ENCODE measurements at places on chromosomes 11 and 22.

GRCh38 chr11:93783362-93783761 lies 720 bp upstream of the MED17 start:
- DNase-seq = no peak

GRCh38 chr11:97943493-97943892 lies 1077.3 kb upstream of the CNTN5 start:
- no peak for DNase-seq

DNA sequence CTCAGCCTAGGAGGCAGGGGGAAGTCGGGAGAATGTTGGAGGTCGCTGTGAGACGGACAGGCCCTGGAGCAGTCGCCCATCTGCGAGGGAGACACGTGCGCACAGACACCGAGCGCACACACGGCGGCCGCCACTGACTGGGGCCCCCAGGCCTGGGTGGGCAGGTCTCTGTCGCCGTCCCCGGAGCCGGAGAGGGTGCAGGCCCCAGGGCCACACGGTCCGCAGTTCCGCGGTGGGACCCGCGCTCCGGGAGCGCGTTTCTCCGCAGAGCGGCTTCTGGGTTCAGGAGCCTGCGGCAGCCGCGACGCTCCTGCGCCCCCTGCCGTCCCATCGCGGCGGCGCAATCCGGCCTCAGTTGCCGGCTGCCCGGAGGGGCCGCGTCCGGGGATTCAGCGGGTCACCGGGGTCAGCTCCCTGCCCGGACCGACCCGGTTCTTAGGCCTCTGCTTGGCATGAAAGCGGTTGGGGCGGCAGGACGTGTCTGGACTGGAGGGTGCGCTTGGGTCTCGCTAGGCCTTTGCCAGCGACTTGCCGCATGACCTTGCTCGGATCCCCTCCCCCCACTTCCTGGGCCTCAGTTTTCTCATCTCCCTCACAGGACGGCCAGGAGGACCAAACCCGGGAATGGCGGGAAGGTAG lies 31.2 kb downstream of the PDE2A start:
- DNase-seq = peak; percentile 30

GRCh38 chr22:46637711-46638600 lies 17.8 kb downstream of the GRAMD4 start:
- no peak for DNase-seq

GRCh38 chr11:108734956-108735559 lies 70.2 kb downstream of the DDX10 start:
- DNase-seq = no peak

DNA sequence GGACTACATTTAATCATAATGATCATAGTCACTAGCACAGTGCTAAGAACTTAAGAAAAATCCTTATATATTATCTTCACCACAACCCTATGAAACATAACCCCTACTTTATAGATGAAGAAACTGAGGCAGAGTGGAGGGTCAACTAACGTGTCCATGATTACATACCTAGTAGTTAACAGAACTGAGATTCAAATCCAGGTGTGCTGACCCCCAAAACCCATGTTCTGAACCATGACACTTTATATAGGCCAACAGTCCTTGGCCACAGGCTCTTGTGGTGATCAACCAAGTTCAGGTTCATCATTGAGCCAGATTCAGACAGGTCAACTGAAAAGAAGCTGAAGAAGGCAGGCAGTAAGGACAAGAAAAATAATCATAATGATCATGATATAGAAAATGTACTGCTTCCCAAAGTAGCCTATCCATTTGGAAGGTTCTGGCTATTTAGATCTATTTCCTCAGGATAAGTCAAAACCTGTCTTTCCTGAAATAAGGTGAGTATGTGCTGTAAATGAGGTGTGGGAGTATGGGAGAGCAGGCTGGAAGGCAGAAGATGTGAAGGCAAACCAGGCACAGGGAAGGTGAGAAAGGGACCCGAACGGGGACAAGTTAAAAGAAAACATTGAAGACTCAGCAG lies 39.7 kb downstream of the MAPK1 start:
- no peak for DNase-seq

- no peak for DNase-seq
Observed at GRCh38 chr11:58923300-58923788, 15.9 kb upstream of the GLYATL1 start.

- peak; percentile 91 for DNase-seq
Observed at GRCh38 chr11:9138612-9139579, 47.5 kb upstream of the SCUBE2 start.

GRCh38 chr22:30337461-30337778 lies 10.7 kb upstream of the TBC1D10A start:
- no peak for DNase-seq

- no peak for DNase-seq
Observed at GRCh38 chr22:23047265-23047664, 23.1 kb upstream of the GNAZ start.

GRCh38 chr11:69355346-69355940 lies 61.5 kb downstream of the MYEOV start:
- no peak for DNase-seq

- DNase-seq = peak; percentile 67
Observed at GRCh38 chr11:67382276-67383136, 9.1 kb upstream of the CLCF1 start.

GRCh38 chr11:64745189-64745520 lies 1.2 kb upstream of the RASGRP2 start:
- DNase-seq = no peak

GRCh38 chr22:18022876-18023275 lies 1.5 kb downstream of the MICAL3 start:
- no peak for DNase-seq

GRCh38 chr11:528166-528814 lies 7.1 kb downstream of the HRAS start:
- no peak for DNase-seq

DNA sequence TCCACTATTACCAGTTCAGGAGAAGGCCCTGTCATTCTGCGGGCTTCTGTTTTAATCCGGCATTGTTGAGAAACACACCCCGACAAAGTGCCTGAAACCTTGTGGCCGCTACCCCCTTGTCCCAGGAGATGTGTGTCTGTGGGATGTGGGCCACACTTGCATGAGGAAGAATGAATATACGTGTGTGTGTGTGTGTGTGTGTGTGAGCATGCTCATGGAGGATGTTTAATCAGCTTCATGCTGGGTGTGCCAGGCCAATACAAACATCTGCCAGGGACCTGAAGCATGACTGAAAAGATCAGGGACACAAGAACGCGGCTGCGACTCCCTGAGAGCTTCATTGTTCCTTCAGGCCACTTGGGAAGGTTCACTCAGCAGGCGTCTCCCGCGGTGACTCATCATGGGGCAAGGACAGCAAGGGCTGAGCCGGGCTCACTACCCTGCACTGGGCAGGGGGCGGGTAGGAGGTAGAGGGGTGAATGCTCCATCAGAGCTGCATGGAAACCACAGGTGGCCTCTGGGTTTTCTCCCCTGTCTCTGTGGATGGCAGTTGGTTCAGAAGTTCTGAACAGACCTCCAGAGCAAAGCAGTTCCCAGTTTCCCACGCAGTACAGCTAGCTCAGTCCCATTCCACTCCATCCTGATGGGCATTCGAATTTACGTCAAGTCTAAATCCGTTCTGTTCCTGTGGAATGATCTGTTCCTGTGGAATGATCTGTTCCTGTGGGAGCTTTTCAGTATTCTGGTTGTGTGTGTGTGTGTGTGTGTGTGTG lies 7.0 kb upstream of the MALAT1 start:
- DNase-seq = peak; percentile 91

DNA sequence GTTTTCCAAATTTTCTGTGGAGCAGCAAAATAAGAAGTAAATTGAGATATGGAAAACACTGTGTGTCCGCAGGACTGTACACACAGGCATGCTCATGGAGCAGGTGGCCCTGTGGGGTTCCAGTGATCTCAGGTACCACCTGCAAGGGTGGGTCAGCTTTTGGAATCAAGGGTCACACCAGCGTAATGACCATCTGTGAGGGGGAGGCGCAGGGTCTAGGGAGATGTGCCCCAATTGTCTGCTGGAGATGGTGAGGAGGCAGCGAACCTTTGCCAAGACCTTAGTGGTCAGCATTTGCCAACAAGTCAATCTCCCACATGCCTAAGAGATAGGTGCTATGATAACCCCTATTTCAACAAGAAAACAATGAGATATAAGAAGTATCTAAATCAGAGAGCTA lies 49.4 kb downstream of the SHANK2 start:
- DNase-seq = no peak

DNA sequence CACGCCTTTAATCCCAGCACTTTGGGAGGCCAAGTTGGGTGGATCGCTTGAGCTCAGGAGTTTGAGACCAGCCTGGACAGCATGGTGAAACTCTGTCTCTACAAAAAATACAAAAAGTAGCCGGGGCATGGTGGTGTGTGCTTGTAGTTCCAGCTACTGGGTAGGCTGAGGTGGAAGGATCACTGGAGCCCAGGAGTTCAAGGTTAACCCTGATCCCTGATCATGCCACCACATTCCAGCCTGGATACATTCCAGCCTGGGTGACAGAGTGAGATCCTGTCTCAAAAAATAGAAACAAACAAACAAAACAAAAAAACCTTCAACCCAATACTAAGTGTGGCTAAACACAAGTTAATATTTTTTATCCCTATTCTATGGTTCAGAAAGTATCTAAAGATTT lies 66.4 kb upstream of the CLNS1A start:
- no peak for DNase-seq

DNA sequence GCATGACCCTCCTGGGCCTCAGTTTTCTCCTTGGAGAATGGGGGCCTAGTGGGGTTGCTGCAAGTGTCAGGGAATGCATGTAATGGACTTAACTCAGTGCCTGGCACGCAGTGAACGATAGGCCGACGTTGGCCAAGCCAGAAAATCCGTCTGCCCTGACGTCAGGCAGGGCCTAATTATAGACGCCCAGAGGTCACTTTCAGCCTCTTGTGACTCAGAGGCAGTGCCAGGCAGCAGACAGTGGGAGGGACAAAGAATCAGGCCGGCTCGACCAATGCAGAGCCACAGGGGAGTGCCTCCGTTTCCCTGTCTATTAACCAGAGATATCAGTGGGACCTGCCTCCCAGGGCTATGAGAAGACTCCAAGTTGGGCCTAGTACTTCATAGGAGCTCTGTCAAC lies 115.0 kb downstream of the MN1 start:
- no peak for DNase-seq

- DNase-seq = no peak
Observed at GRCh38 chr11:62430425-62430824, 11.6 kb downstream of the SCGB1A1 start.

- DNase-seq = no peak
Observed at GRCh38 chr11:127625402-127625801, 624.8 kb upstream of the KIRREL3 start.

GRCh38 chr11:32259641-32260081 lies 168.8 kb downstream of the RCN1 start:
- DNase-seq = no peak

GRCh38 chr11:95585069-95585751 lies 204.4 kb downstream of the FAM76B start:
- no peak for DNase-seq

- DNase-seq = no peak
Observed at GRCh38 chr22:19568337-19569275, 44.4 kb upstream of the CLDN5 start.

- DNase-seq = no peak
Observed at GRCh38 chr22:43993072-43993760, 30.9 kb upstream of the PARVB start.

DNA sequence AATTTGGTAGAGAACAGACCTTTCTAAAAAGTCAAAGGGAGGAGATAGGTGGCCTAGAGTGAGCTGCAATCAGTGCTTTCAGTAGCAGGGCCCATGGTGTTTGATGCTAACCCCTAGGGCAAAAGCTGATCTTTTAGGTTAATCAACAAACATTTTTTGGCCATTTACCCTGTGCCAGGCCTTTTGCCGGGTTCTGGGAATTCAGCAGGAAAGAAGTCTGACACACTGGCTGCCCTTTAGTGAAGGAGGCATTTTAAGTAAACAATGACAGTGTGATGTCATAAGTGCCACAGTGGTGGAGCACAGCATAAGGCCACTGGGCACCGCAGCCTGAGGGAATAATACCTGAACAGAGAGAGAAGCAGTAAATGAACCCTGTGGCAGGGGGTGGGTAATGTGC lies 29.0 kb downstream of the C22orf31 start:
- DNase-seq = no peak

- DNase-seq = no peak
Observed at GRCh38 chr11:45593992-45594391, 71.4 kb downstream of the CHST1 start.

GRCh38 chr11:22466809-22467208 lies 128.6 kb downstream of the SLC17A6 start:
- DNase-seq = no peak

- DNase-seq = peak; percentile 12
Observed at GRCh38 chr22:50613291-50613981, 12.8 kb downstream of the MAPK8IP2 start.
